A549 treated with Hydrocortisone at 1 μM for 4 hours (cell line): ENCODE measurements at places on chromosomes 11 and 22. TPM values are rescaled to one million over a fixed set of nuclear protein-coding genes. Genes with fewer than 3 reads are reported as not detected.

Gene TUB
- total RNA-seq: 5.0 to 7.4 TPM (median 6.1 TPM) in 5 replicates

Gene BBOX1
- total RNA-seq: 0.06 to 0.08 TPM in 2 of 5 replicates, not detected in the others

Gene CD3E
- total RNA-seq: not detected in 5 replicates

Gene CHADL
- not detected in 5 replicates for total RNA-seq

Gene CALCA
- 0.06 to 0.15 TPM in 2 of 5 replicates, not detected in the others for total RNA-seq

Gene OR8A1
- not detected in 5 replicates for total RNA-seq

Gene CHRNA10
- 0.70 to 2.1 TPM (median 0.91 TPM) in 5 replicates for total RNA-seq

Gene CFAP300
- 5.7 to 7.6 TPM (median 6.4 TPM) in 5 replicates for total RNA-seq

Gene LSP1
- total RNA-seq: 1.1 to 3.1 TPM (median 2.1 TPM) in 5 replicates

Gene IGLL1
- not detected in 5 replicates for total RNA-seq

Gene HTR3B
- not detected in 5 replicates for total RNA-seq

Gene TMEM191C
- total RNA-seq: 0.38 to 1.1 TPM (median 0.69 TPM) in 5 replicates

Gene TLCD5
- 5.3 to 8.1 TPM (median 7.3 TPM) in 5 replicates for total RNA-seq

Gene RFPL2
- 0.09 to 0.24 TPM (median 0.16 TPM) in 5 replicates for total RNA-seq

Gene GDPD4
- not detected in 5 replicates for total RNA-seq

Gene RAB38
- total RNA-seq: 0.93 to 1.3 TPM (median 1.1 TPM) in 5 replicates

Gene CLTCL1
- 3.8 to 5.1 TPM (median 4.7 TPM) in 5 replicates for total RNA-seq

Gene CYB5R2
- total RNA-seq: 4.1 to 5.3 TPM (median 4.8 TPM) in 5 replicates

Gene ESRRA
- 44.7 to 58.6 TPM (median 55.8 TPM) in 5 replicates for total RNA-seq

Gene OR51F2
- not detected in 5 replicates for total RNA-seq
